Eye (tissue), 1 donor: ENCODE measurements at places on chromosomes 2 and 18.

GRCh38 chr2:15780912-15781574 is 159.3 kb upstream of the MYCN start:
- DNase-seq = no peak

DNA sequence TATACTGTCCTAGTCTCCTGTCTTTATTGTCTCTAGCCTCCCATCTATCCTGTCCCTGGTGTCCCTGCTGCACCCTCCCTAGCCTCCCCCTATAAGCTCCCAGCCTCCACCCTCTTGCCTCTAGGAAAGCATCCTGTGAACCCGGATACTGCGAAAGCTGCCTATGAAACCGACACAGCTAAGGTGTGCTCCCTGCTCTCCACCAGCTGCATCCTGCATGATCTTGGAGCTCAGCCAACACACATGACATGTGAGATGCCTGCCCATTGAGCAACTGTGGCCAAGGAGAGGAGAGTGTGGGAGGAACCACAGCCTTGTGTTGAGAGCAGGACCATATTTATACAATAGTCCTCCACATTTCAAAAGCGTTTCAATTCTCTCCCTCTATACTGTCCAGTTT is 187.1 kb downstream of the ZBTB7C start:
- DNase-seq = peak; percentile 31

GRCh38 chr2:222930862-222931261 is 70.0 kb downstream of the ACSL3 start:
- no peak for DNase-seq

GRCh38 chr2:43267381-43267780 is 41.0 kb upstream of the ZFP36L2 start:
- DNase-seq = no peak

- peak; percentile 29 for DNase-seq
Observed at GRCh38 chr2:86035376-86035882, 70.3 kb downstream of the POLR1A start.
